CD4-positive, alpha-beta T cell treated with Interleukin-6 for 4 hours (primary cell): ENCODE measurements at places on chromosomes 16 and 17.

- peak; percentile 33 for DNase-seq
Measured at GRCh38 chr17:48374650-48375230, 55.3 kb downstream of the SKAP1 start.

GRCh38 chr16:64343061-64343819, 778.6 kb downstream of the CDH11 start:
- no peak for DNase-seq

GRCh38 chr16:4860727-4861342, 13.6 kb downstream of the UBN1 start:
- DNase-seq: no peak

DNA sequence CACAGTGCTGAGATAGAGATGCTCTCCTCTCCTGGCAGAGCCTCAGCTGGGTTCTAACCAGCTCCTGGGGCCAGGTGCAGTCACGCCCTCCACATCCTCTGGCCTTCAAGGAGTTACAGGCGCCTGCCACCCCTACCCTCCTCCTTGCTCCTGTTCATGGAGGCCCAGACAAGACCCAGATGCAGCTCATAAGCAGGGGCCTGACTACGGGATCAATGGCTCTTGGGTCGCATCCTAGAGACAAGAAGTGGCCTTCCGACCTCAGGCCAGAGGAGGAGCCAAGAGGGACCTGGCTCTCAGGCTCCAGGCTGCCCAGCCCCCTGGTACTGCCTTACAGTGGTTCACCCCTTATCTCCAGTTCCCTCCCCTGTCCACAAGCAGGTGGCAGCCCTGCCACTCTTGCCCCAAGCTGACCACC, 23.0 kb downstream of the ARHGAP27 start:
- peak; percentile 42 for DNase-seq

- DNase-seq: no peak
Measured at GRCh38 chr16:75292691-75293090, 41.3 kb upstream of the BCAR1 start.

- no peak for DNase-seq
Measured at GRCh38 chr16:52416888-52417287, 130.1 kb downstream of the TOX3 start.
